Calu3 (cell line): ENCODE measurements at places on chromosomes 2 and 18. TPM values are rescaled to one million over a fixed set of nuclear protein-coding genes. Genes with fewer than 3 reads are reported as not detected.

DNA sequence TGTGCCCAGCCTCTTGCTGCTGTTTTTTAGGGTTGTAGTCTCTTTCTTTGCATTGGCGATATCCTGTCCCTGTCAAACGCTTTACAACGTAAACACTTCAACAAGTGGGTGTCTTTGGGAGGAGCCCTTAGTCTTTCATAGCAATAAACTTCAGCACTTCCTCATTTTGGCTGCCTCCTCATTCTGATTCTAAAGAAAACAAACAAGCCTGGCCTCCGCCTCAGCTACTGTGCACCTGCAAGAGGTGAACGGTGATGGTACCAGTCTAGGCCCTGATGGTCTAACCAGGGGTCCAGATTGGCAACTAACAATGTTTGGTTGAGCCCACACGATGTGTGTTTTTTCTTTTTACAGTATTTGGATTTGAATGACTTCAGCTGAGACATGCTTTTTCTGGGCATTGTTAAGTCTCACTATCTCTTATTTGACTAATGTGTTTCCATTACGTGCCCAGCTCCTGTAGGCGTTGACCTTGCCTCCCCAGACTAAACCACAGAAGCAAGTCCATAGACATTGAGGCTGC is 53.2 kb upstream of the CUL3 start:
- DNase-seq = no peak

DNA sequence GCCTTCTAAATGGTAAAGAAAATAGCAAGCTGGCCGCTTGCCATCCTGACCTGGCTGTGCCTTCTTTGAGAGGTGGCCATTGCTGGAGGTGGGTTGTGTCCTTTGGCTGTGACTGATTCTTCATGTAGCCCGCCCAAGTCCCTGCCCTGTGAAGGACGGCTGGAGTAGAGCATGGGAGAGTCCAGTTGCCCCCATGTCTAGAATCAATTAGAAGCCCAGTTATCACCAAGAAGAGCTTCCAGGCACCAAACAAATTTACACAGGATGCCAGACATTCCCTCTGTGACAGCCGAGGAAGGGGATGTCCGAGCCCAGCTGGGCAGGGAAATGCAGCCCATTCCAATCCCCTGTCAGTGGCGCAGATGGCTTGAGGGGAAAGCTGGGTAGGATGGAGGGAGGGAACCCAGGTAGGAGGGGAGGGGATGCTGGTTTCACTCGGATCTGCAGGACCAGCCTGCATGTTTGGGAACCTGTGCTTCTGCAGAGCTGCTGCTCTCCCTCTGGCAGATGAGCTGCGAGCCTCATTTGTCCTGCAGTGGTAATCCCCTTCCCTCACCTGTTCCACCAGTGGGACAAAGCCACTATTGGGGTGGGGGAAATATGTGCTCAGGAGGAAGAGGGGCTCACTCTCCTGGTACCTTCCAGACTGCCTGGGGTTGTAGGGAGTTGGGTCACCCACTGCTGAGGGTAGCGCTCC is 25.7 kb upstream of the ASB18 start:
- no peak for DNase-seq

- DNase-seq = no peak
These were observed 535.7 kb downstream of the DCC start for GRCh38 chr18:52875725-52876124.

GRCh38 chr2:237517163-237517562 is 30.1 kb downstream of the MLPH start:
- DNase-seq = no peak

DNA sequence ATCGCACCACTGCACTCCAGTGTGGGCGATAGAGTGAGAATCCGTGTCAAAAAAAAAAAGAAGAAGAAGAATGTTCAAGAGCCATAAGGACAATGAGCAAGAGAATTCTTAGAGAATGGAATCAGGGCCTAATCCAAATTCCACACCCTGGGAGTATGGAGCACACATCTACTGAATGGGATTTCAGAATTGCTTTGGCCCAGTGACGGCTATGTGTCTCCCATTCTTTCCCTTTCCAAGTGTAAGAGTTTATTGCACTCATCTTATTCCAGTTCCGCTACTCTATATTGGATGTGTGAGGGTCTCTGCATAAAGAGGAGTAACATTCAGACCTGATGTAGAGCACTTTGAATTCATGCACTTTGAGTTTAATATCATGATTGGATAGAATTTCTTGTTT is 5.9 kb upstream of the RBM43 start:
- no peak for DNase-seq

DNA sequence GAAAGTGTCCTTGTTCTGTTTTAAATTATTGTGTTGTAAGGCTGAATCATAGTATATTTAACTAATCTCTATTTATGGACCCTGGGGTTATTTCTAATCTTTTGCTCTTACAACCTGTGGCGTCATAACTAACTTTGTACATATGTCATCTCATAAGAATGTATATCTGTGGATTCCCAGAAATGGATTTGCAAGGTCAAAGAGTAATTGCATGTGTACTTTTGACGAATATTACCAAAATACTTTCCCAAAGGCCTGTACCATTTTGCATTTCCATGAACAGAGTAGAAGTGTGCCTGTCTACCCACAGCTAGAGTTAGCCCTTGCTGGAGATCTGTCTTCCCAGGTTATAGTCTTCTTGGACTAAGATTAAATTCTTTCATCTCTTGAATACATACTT is 42.8 kb downstream of the SEMA4F start:
- DNase-seq = no peak

- no peak for DNase-seq
These were observed 13.4 kb upstream of the HRH4 start for GRCh38 chr18:24446953-24447538.

- DNase-seq = no peak
These were observed 46.5 kb upstream of the NR4A2 start for GRCh38 chr2:156379071-156379470.

- no peak for DNase-seq
These were observed 371.9 kb upstream of the KCNH7 start for GRCh38 chr2:163210430-163210918.

DNA sequence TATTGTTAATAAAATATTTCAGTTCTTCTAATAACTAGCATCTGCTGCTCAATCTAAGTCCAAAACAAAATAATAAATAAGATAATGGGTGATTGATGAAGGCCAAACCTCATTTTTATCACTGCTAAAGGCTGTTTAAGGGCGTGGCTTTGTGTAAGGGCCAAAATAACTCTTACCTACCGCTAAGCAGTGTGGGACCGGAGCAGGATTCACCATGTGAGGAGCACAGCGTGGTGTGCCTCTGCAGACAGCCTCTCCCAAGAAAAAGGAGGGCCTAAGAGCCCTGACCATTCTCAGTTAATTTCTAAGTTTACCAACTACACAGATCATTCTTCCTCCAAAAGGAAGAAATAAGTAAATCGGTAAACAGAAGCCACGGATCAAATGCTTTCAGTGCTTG is 353.7 kb downstream of the ARL6IP6 start:
- no peak for DNase-seq

DNA sequence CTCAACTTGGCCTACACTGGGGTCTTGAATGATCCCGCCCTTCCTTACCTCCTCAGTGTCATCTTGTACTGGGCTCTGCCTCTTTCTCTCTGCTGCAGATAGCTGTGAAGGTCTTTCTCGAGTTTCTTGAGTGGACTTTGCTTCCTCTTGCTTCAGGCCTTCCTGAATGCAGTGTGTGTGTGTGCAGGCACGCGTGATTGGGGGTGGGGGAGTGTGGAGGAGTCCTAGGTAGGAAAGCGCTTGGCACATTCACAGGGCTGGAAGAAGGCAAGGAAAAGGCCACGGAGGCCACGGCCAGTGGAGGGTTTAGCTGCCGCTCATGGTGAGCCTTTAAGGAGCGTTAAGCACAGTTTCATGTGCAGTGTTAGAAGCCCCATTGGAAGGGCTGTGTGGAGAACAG is 5.5 kb downstream of the RALB start:
- DNase-seq = no peak

DNA sequence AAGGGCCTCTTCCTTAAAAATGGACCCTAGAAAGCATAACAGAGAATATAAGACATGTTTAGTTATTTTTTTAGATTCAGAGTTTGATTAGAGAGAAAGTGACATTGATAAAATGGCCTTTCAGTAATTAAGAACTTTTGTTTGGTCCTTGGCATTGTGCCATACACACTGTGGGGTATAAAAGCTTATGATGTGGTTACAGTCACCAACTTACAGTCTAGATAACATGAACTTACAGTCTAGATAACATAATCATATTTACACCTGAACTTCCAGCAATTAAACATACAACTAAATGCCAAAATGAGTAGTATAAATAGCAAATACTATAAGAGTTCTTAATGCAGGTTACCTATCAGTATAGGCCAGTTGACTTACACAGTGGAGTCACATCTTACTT is 25.6 kb upstream of the EFEMP1 start:
- DNase-seq = no peak

GRCh38 chr2:217733461-217733860 is 269.3 kb downstream of the TNS1 start:
- no peak for DNase-seq

- DNase-seq = no peak
These were observed 5.7 kb downstream of the PTRHD1 start for GRCh38 chr2:24787532-24787931.

- DNase-seq = no peak
These were observed 676.6 kb downstream of the TDRD15 start for GRCh38 chr2:21800356-21800755.

DNA sequence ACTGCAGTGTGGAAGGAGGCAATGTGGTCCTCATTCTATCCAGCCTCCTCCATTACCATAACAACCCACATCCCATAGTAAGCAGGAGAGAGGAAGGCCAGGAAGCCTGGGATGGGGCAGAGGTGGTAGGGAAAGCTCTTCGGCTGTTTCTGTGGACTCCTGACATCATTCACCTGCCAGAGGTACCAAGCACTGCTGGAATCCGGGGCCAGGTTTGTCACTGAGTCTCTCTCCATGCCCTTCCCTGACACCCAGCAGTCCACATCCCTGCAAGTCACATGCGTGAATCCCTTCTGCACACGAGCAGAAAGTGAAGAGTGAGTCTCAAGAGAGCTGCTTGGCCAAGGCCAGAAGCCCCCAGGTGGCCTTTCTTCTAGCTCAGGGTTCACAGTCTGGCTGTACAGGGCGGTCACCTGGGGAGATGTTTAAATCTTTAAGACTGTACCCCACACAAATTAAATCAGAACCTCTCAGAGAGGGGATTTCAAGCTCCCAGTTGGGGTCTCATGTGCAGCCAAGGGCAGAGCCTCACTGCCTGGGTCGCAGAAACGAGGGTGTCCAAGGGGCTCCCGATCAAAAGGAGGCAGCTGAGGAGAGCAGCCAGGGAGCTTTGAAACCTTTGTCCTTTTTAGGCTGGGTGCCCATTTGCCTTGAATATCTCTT is 94.2 kb downstream of the ARMC9 start:
- no peak for DNase-seq

GRCh38 chr2:198587240-198587639 is 782.8 kb downstream of the PLCL1 start:
- no peak for DNase-seq

GRCh38 chr2:39020383-39020782 is 100.5 kb downstream of the SOS1 start:
- no peak for DNase-seq

DNA sequence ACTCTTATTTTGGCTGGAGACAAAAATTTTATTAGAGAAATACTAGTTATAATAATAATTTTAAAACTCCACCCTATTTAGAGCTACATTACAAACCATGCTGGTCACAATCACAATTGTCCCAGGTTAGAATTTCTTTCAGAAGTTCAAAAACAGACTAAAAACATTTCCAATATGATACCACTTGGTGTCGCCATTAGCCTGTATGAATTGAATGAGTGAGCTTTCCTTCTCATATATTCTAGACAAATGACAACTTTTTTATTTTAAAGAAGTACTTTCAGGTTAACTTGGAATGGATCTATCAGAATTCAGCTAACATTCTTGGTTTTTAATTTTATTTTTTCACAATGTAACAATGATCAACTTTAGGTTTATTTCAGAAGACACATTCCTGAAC is 48.0 kb downstream of the SERPINB8 start:
- DNase-seq = no peak

GRCh38 chr2:121237980-121238665 is 46.9 kb downstream of the TFCP2L1 start:
- DNase-seq = no peak

DNA sequence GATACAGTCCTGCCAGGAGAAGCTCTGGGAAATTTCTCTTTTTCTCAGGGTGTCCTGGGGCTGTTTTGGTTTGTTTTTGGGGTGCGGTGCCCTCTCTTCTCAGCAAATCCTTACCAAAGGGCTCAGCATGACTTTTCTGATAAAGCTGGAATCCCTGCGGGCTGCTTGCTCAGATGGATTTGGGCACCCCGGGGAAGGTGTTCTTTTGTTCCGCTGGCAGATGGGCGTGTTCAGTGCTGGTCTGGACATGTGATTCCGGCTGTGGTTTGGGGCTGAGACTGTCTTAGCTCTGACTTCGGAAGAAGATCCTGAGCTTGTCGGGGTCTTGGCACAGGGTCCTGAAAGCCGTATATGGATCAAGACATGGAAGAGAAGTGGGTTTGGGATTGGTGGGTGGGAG is 134.2 kb upstream of the SPRED2 start:
- no peak for DNase-seq

- DNase-seq = no peak
These were observed 158.3 kb upstream of the NDUFV2 start for GRCh38 chr18:8943900-8944870.

DNA sequence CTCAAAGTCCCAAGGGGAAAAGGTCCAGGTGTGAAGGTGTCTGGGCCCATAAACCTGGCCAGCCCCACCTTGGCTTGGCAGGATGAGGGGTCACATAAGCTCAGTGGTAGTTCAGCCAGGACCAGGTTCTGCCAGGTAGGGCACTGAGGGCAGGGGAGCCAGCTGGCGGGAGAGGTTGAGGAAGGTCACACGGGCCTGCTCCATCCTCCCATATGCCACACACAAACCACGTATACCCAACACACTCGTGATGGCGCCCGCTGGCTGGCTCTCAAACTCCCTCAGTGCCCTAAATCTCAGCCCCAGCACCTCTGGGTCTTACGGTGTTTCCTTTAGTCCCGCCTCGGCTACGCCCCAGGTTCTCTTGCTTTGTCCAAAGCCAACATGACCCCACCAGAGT is 160.5 kb downstream of the ZFP36L2 start:
- DNase-seq = no peak

- no peak for DNase-seq
These were observed 19.1 kb downstream of the ZNF24 start for GRCh38 chr18:35324926-35325655.

Gene SH3RF3
- total RNA-seq = 0.17 and 0.29 TPM in 2 replicates

Gene CIDEA
- not detected in 2 replicates for total RNA-seq

Gene CXCR2
- total RNA-seq = not detected in 2 replicates

Gene TMEM163
- 2.5 and 3.5 TPM in 2 replicates for total RNA-seq

Gene UGT1A4
- total RNA-seq = 6.1 TPM in 2 replicates

Gene CHRNG
- total RNA-seq = not detected in 2 replicates

Gene NT5C1B
- total RNA-seq = not detected in 2 replicates

Gene CERKL
- total RNA-seq = 1.1 and 1.5 TPM in 2 replicates

Gene ARHGAP15
- total RNA-seq = 1.2 TPM in 1 of 2 replicates, not detected in the other

Gene SLC14A1
- total RNA-seq = not detected in 2 replicates

Gene ABCG8
- 1.4 and 1.6 TPM in 2 replicates for total RNA-seq

Gene GAREM2
- total RNA-seq = 2.6 and 2.8 TPM in 2 replicates

Gene HSPE1
- total RNA-seq = 380 and 454 TPM in 2 replicates

Gene DSEL
- total RNA-seq = 28.0 and 32.2 TPM in 2 replicates

Gene KCNG3
- total RNA-seq = 0.73 and 0.94 TPM in 2 replicates

Gene CSRNP3
- total RNA-seq = 0.86 and 1.8 TPM in 2 replicates

Gene SAG
- total RNA-seq = not detected in 2 replicates
